ENCODE measurements at places on chromosomes 11 and 22.
A peak's percentile ranks its signal among the peaks of the same experiment; 100 is the strongest.

DNA sequence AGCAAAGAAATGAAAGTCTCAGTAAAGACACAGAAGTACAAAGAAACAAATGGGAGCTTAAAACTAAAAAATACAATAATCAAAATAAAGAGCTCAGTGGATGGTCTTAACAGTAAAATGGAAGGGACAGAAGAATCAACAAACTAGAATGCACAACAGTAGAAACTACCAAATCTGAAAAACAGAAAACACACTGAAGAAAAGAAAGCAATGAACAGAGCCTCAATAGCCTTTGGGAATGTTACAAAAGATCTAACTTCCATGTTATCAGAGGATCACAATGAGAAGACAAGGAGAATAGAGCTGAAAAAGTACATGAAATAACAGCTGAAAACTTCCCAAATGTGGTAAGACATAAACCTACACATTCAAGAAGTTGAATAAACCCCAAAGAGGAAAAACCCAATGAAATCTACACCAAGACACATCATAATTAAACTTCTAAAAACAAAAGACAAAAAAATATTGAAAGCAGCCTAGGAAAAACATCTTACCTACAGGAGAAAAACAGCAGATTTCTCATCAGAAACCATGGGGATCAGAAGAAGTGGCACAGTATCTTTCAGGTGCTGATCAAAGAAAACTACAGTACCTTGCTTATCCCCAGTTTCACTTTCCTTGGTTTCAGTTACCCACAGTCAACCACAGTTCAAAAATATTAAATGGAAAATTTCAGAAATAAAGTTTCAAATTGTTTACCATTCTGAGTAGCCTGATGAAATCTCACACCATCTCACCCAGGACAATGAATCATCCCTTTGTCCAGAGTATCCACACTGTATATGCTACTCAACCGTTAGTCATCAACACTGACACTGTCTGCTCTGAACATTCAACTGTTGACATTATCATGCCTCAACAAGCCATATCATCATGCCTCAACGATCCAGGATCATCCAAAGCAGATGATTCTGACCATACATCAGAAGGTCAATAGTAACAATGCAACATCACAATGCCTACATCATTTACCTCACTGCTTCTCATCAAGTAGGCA is 22.2 kb downstream of the RRAS2 start:
- DNase-seq, result peak; percentile 83

DNA sequence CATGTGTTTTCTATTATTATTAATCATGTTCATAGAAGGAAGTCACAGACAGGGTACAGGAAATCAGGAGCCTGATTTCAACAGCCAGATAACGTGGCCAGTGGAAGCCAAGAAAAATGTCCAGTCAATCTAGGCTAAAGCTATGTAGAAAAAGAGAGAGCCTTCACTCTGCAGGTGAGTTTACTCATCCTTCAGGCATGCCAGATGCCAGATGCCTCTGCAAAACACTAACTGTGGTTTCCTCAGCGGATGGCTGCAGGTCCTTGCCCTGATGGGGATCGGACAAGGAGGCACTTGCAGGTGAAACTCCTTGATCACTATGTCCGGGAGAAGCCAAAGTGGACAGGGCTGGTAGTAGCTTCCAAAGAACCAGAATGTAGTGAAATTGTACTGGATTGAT is 962.3 kb upstream of the RAG2 start:
- no peak for DNase-seq

GRCh38 chr11:65793625-65794400 is 7.0 kb downstream of the OVOL1 start:
- DNase-seq, result no peak

DNA sequence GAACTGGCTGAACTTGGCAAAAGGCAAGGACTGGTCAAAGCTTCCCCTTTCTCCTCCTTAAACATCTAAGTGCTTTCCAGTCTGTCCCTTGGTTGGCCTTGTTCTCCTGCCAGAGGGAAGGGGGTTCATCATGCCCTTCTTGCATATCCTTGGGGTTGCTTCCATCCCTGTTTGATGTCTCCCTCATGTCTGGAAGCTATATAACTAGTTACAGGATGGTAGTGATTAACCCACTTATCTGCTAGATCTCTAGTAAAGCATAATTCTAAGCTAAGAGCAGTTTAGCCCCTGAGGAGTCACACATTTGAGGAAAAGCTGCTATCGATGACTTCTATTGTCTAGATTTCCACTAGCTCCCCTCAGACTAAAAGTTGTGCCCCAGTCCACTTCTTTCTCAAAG is 22.9 kb downstream of the APOL5 start:
- DNase-seq, result no peak

GRCh38 chr11:97460091-97460490 is 1070.3 kb downstream of the JRKL start:
- no peak for DNase-seq

DNA sequence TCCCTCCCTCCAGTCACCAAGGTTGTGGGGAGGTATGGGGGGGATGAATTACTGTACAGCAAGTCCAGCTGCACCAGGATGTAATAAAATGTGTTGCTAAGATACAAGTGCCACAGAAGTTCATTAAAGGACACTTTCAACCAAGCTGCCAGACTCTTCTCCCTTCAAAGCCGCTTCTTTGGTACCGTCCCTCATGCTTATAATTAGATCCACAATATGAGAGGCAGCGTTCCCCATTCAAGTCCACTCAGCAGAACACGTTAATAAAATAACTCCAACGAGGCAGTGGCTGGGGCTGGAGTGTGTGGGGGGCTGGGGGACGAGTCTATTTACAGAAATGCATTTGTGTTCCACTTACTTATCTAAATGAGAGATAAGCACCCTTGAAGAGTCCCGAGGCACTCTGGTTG is 14.7 kb downstream of the PHF21B start:
- DNase-seq, result no peak

DNA sequence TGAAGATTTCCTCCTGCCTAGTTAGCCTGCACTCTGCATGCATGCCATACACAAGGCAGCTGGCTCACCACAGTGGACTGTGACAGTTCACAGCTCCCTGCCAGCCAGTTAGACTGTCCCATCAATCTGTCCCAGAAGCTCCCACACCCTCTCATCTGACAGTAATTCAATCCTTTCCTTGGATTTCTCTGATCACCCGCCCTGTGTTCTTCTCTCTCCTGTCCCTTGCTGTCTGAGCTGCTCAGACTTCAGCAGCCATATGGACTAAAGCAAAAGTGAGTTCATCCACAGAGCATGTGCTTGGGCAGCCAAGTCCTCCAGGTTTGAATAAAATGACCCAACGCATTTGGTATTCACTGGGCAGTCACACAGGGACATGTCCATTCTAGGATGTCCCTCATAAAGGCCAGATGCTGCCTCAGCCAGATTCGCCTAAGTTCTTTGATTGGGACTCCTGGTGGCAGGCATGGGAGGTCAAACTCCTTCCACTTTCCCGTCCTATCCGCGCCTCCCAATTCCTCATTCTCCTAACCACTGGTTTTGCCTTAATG is 54.5 kb upstream of the ZBTB44 start:
- no peak for DNase-seq

GRCh38 chr11:94946812-94947211 is 26.5 kb downstream of the CWC15 start:
- DNase-seq, result no peak

DNA sequence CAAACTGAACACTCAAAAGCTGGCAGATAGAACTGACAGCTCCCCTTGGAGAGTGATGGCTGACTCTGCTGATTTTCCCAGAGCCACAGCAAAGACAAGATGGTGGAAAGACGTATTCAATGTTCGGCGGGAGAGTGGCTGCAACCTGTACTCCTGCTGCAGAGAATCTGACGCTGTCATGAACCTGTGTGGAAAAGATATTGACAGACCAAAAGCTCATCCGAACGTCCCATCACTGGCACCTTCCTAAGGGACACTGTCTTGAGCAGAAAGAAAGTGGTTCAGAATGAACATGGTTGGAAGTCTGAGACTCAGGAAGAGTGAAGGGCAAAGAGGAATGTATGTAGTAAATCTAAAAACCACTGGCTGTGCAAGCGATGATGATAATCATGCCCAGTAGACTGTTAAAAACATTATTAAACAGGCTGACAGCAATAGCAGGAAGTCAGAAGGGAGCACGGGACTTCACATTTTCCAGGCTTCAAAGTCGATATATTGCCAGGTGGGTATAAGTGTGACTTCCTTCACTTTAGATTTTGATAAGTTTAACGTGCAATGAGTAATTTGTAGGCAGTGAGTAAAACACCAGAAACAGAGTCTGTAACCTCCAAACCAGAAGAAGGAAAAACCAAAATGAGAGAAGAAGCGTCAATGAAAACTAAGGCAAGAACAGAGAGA is 6.2 kb upstream of the IL17REL start:
- no peak for DNase-seq

- DNase-seq, result no peak
Measured at GRCh38 chr11:127236776-127237175, 236.2 kb upstream of the KIRREL3 start.

DNA sequence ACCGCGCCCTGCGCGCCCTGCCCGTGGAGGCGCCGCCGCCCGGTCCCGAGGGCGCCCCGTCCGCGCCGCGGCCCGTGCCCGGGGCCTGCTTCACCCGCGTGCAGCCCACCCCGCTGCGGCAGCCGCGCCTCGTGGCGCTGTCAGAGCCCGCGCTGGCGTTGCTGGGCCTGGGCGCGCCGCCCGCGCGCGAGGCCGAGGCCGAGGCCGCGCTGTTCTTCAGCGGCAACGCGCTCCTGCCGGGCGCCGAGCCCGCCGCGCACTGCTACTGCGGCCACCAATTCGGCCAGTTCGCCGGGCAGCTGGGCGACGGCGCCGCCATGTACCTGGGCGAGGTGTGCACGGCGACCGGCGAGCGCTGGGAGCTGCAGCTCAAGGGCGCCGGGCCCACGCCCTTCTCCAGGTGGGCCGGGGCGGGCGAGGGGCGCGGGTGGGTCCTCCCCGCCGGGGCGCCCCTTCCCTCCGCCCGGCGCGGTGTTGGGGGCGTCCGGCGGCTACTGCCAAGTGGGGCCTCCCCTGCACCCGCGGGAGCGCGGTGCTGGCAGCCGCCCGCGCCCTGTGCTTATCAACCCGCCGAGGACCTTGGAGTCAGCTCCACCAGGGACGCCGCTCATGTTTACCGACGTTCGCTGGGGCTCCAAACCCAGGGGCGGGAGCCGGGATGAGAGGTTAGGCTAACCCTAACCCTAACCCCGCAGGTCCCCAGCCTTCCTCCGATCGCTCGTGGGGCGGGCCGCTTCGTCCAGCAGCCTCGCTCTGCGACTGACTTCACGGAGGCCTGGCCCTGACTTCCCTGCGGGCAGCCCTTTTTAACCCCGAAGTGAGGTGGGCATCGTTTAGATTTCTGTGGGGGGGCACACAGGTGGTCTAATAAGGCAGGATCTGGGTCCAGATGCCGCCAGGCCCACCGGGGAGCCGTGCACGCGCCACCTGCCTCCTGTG is 649 bp downstream of the SELENOO start:
- no peak for DNase-seq

DNA sequence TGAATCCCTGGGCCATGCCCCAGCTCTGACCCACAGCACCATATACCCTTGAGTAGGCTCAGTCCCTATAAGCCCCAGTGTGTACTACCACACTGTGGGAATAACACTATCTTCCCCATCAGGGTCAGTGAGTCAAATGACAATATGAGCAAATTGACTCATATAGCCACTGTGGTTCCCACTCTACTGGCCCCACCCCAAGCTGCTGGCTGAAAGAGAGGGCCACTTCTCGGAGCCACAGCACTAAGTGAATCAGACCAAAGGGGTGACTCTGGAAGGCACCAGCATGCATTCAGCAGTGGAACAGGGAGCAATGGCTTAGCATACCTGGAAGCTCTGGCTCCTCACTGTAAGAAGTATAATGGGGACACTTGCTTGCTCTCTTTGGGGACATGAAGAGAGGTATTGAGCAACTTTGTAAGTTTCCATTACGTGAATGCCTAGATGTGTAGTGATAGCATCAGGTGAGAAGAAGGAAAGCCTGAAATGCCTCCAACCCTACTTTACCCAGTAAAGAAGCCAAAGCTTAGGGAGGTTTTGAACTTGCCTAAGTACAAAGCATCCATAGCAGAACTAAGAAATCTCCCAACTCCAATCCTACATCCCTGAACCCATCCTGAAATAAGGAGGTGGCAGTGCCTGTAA is 13.5 kb downstream of the CD59 start:
- peak; percentile 75 for DNase-seq

GRCh38 chr11:69003301-69003865 is 9.7 kb downstream of the MRGPRF start:
- no peak for DNase-seq

GRCh38 chr11:11289669-11290068 is 63.4 kb downstream of the CSNK2A3 start:
- no peak for DNase-seq

GRCh38 chr11:117959438-117960149 is 26.6 kb upstream of the IL10RA start:
- DNase-seq, result no peak

GRCh38 chr11:119051440-119052162 is 5.4 kb downstream of the HYOU1 start:
- DNase-seq, result no peak

- DNase-seq, result no peak
Measured at GRCh38 chr11:29801561-29801960, 215.3 kb downstream of the KCNA4 start.

DNA sequence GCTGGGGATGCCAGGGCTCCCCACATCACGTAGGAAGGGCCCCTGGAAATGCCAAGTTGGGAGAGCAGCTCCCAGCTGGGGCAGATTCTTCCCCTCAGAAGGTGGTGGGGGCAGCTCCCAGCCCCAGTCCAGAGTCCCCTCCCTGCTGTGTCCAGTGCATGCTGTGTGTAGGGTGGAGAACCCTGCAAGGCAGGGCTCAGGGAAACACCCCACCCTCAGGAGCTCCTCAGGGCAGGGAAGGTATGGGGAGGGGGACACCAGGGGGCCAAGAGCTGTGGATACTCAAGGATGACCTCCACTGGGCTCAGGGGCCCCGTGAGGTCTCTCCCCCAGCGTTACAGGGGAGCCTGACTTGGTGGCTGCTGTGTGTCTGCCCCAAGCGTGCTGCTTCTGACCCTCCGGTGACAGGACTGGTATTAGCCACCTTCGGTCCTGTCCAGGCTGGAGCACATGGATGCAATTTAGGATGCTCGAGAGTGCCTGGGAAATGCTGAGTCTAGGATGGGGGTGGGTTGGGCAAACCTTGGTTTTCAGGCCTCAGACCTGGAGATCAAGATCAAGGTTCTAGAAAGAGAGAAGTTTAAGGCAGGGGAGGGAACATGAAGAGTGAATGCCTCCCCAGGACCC is 16.1 kb upstream of the CABP7 start:
- DNase-seq, result no peak
